ENCODE measurements at places on chromosomes 6 and 20. TPM values are rescaled to one million over a fixed set of nuclear protein-coding genes. Genes with fewer than 3 reads are reported as not detected.

Gene FOXF2
- not detected for total RNA-seq

GRCh38 chr20:55540486-55540885 lies 464.8 kb downstream of the CBLN4 start:
- no peak for DNase-seq
- H3K27ac ChIP-seq = no peak overlapping the region
- H3K27me3 ChIP-seq = no peaks in the 10 kb centered on the region
- H3K4me1 ChIP-seq = no peaks in the 10 kb centered on the region

Gene KIFC1
- 93.4 TPM for total RNA-seq

GRCh38 chr20:38591474-38592410 lies 9.9 kb upstream of the ARHGAP40 start:
- DNase-seq = no peak
- H3K36me3 ChIP-seq = no peaks in the 10 kb centered on the region
- H3K27me3 ChIP-seq = peaks cover 3% of the 10 kb centered on the region
- no peaks in the 10 kb centered on the region for H3K4me1 ChIP-seq
- H3K4me3 ChIP-seq = no peak overlapping the region

GRCh38 chr20:17498641-17499040 lies 32.5 kb downstream of the BFSP1 start:
- H3K36me3 ChIP-seq = no peaks in the 10 kb centered on the region
- no peak overlapping the region for H3K4me3 ChIP-seq

All from activated CD8-positive, alpha-beta T cell treated with anti-CD3 and anti-CD28 coated beads for 36 hours (primary cell).